Type B pancreatic cell (in vitro differentiated cells): ENCODE measurements at places on chromosomes 1 and 21.

- no peak for DNase-seq
Measured at GRCh38 chr1:203743091-203743571, 21.9 kb upstream of the LAX1 start.

DNA sequence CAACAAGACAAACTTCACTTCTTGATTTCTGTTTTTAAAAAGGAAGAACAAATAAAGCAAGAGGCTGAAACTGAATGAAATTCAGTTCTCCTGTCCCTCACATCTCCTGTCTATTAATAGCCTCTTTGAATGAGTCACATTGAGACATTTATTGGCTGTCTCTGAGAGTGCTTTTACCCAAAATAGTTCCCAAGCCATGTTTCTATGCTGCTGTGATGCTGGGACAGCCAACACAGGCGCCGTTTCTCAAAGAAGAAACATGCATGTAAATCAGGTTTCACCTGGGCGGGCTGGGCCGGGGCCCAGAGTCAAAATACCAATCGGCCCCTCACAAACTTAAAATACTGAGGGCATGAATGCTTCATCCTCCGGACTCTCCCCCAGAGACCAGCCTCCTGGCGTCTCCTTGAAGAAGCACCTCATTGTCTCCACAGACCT lies 105.2 kb downstream of the EDEM3 start:
- DNase-seq, result no peak

GRCh38 chr21:14916676-14917141 lies 148.1 kb downstream of the NRIP1 start:
- DNase-seq, result no peak

DNA sequence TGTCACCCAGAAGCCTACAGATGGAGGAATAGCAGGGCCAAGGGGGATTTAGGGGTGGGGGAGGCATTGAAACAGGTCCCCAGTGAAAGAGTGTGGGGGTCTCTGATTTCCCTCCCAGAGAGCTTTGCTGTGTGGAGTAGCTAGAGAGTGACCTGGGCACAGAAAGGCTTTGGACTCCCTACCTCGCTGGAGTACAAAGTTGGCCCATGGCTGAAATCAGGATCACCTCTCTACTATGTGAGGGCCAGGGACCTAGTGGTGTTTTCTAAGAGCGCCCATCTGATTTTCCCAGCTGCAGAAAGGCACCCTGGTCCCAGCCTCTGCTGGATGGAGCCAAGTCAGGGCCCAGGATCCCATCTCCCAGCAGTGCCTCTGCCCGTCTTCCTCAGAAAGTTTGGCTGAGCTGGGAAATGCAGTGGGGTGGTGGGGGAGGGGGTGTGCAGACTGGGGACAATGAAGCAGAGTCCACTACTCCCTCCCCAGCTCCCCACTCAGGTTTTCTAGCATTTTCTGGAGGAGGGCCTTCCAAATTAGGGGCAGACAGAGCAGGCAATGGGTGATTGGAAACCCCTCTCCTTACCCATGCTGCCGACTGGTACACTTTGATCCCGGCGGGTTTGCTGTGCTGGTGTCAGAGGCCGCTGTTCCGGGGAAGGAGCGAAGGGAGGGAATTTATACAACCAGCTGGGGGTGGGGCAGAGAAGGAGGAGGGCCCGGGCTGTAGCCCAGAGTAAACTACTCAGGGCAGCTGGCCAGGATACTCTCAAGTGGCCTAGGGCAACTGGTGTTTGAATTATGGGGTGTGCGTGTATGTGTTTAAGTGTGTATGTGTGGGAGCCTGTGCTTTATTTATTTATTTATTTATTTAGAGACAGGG lies at the start of gene SELENBP1:
TSS of gene SELENBP1 (minus strand) at position 648 of the 877 bp plus-strand sequence. CDS start at position 584, 64 bp downstream.
- no peak for DNase-seq

- no peak for DNase-seq
Measured at GRCh38 chr1:76430531-76430930, 356.0 kb downstream of the ST6GALNAC3 start.

DNA sequence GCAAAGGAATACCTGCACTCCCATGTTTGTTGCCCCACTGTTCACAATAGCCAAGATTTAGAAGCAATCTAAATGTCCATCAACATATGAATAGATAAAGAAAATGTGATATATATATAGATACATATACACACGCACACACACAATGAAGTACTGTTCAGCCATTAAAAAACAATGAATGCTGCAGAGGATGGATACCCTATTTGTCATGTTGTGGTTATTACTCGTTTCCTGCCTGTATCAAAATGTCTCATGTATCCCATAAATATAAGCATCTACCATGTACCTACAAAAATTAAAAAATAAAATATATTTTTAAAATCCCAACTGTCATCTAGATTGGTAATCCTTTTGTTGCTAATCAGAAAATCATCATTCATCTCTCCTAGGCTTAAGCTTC lies 634.8 kb upstream of the ADGRL2 start:
- DNase-seq, result no peak

DNA sequence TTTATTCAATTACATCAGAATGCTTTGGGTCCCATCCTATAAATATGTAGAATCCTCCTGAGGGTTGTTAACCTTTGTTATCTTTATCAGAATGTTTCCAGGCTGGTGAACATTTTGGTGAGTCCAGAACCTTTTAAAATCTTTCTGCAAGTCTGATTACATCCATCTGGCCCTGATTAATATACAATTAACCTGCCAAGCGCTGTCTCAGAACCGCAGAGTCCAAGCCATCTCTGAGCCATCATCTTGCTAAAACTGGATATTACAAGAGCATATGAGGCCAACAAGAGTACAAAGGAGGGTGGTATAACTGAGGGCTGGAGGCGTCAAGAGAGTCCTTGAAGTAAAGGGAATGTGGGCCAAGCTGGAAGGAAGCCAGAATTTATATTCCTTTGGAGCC lies 88.6 kb upstream of the ZC3H11B start:
- no peak for DNase-seq

GRCh38 chr1:58528518-58528917 lies 18.0 kb downstream of the OMA1 start:
- no peak for DNase-seq

- peak; percentile 74 for DNase-seq
Measured at GRCh38 chr1:95384567-95384966, 150.6 kb downstream of the RWDD3 start.

DNA sequence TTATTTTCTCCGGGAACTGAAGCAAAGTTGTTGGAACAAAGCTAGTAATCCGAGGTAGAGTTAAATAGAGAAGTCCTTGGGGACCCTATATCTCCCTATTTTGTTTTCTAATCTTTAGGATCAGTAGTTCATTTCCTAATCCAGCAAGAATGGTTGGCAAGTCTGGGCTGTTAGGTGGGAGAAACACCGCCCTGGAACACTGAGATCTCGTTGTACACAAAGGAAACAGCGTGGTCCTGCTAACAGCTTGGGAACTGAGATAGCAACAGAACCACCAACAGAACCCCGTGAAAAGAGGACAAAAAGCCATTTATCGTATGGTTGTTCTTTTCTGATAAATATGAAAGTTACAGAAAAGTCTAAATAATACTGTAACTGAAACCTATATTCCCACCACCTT lies 121.9 kb upstream of the CDC42BPA start:
- no peak for DNase-seq

- no peak for DNase-seq
Measured at GRCh38 chr1:192010406-192010805, 147.9 kb upstream of the RGS18 start.

- no peak for DNase-seq
Measured at GRCh38 chr1:205496661-205497060, 7.8 kb upstream of the CDK18 start.

GRCh38 chr1:151255381-151255780 lies 847 bp downstream of the PSMD4 start:
- DNase-seq, result no peak

DNA sequence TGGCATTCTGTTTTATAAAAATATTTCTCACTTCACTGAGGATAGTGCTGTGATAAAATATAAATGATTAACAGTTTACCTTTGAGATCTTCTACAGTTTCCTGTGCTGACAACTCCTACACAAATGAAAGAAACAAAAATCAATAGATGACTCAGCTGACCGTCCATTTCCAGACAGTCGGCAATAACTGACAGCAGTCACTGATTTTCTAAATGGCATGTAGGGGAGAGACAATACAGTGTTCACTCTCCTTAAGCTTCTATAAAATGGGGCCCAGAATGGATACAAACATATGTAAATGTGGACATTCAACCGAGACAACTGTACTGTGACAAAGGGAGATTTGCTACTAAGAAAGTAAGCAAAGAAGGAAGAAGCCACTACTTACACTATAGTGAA lies 34.3 kb downstream of the PCNX2 start:
- no peak for DNase-seq

- no peak for DNase-seq
Measured at GRCh38 chr1:32263744-32264143, 12.7 kb downstream of the LCK start.

DNA sequence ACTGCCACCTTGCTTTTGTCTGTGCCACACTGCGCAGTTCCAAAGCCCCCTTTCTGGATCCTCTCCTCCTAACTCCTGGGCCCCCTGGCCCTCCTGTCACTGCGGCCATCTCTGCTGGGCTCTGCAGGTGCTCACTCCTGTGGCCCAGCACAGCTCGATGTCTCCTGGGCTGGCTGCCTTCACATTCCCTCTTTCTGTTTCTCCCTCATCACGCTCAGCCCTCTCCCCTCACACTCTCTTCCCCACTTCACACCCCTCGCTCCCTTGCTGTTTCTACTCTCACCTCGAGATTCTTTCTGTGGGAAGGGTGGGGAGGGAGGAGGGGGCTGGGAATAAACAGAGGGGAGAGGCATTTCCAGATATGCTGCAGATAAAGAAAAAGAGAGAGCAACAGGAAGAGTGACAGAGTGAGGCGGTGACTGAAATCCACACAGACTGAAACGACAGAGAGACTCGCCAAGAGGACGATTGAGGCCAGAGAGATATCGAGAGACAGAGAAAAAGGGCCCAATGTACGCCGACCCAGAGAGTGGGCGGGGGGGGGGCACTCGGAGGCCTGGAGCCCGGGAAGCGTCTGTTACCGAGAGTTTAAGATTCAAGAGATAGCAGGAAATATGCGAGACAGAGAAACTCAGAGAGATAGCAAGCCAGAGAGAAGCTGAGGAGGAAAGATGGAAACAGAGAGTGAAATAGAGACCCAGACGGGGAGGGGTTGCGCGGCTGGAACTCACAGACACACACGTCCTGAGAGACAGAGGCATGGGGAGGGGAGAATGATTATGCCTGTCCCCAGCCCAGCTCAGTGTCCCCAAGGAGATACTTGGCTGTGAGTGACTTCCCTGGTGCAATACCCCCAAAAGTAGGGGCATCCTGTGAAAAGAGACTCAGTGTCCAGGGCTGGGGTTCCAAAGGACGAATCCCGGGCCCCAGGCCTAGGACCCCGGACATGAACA lies 666 bp downstream of the CSF3R start:
- DNase-seq, result no peak

- DNase-seq, result no peak
Measured at GRCh38 chr1:67970088-67970487, 80.3 kb downstream of the DIRAS3 start.

- peak; percentile 62 for DNase-seq
Measured at GRCh38 chr1:9600861-9601834, 12.4 kb downstream of the TMEM201 start.

- no peak for DNase-seq
Measured at GRCh38 chr1:107557095-107557494, 407.9 kb downstream of the VAV3 start.

DNA sequence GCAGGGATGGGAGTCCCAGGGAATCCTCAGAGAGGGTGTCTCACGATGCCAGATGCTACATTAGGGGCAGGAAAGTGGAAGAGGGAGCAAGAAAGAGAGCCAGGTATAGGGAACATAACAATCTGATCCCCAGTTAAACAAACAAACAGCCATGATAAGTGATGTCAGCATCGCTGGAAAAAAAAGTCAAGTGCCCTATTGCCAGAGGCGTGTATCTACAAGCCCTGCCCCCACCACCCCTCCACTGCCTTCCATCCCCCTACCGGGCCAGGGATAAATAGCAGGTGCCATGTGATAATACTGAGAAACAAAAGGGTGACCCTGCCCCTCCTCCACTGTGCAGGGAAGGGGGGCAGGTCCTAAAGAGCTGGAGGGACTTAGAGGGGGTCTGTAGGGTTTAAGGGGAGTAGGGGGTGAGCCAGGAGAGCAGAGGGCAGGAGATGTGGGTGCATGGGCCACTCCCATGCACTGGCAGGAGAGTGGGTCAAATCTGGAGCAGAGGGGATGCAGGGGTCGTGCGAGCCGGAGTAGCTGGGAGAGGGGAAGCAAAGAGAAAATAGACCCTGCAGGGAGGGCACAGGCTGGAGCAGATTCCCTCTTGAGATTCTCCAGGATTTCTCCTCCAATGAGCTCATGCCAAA lies 3.4 kb downstream of the SLC26A9 start:
- DNase-seq, result no peak

- DNase-seq, result no peak
Measured at GRCh38 chr21:15121655-15122120, 56.9 kb upstream of the NRIP1 start.

GRCh38 chr1:52550447-52550846 lies 2.4 kb downstream of the TUT4 start:
- no peak for DNase-seq

- DNase-seq, result no peak
Measured at GRCh38 chr21:23718446-23719285, 1888.6 kb downstream of the MRPL39 start.

DNA sequence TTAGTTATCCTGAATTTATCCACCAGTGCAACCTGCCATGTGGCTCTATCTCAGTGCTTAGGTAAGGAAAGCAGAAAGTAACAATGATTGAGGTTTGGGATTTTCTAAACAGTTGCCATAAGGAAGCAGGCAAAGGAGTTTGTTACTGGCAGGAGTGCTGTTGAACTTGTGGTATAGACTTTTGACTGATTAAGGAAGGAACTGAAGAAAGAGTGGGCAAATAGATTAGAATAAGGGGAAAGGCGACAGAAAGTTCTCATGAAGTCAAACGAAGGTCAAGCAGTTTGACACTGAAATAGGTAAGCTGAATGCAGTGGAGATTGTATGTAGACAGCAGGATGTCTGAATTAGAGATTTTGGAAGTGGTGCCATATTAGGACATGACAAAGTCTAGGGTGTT lies 24.2 kb upstream of the CR2 start:
- no peak for DNase-seq

DNA sequence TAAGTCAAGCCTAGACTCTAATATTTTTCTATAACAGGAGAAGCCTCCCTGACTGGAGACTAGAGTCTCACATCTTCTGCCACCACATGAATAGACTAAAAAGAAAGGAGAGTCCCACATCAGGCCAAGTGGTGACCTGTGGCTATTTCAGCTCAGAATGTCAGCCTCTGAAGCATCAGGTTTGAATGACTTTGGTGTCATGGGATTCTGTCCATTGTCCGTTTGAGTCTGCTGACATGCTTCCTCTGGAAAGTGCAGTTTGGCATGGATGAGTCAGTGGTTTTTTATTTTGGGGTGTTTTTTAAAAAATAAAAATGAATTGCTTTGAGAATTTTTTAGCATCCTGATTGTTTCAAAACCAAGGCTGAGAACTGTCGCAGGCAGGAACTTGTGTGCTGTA lies 19.5 kb downstream of the DYRK3 start:
- DNase-seq, result no peak

- no peak for DNase-seq
Measured at GRCh38 chr1:238738892-238739291, 647.5 kb upstream of the CHRM3 start.
